ENCODE measurements at places on chromosomes 16 and 17. TPM values are rescaled to one million over a fixed set of nuclear protein-coding genes. Genes with fewer than 3 reads are reported as not detected.

BCL6B gene
- 180 TPM for total RNA-seq

GRCh38 chr17:78140169-78141051 lies 5.8 kb upstream of the C17orf99 start:
- peak; percentile 29 for DNase-seq

STH gene
- total RNA-seq, result not detected

GRCh38 chr17:71933306-71933705 lies 187.5 kb upstream of the SOX9 start:
- no peak for DNase-seq

DNA sequence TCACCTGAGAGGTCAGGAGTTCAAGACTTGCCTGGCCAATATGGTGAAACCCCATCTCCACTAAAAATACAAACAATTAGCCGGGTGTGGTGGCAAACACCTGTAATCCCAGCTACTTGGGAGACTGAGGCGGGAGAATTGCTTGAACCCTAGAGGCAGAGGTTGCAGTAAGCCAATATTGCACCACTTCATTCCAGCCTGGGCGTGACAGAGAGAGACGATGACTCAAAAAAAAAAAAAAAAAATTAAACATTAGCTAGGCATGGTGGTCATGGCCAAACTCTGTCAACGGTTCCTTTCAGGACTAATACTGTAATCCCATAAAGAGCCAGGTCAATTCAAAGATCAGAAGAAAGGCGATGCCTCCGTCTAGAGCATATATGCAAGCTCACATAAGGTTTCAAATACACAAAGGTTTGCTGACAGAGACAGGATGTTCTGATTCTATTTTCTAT lies 2.4 kb downstream of the RNF157 start:
- DNase-seq, result no peak

PALB2 gene
- 9.5 TPM for total RNA-seq

- DNase-seq, result no peak
Observed at GRCh38 chr17:8149419-8150193, 2.6 kb downstream of the PER1 start.

DNA sequence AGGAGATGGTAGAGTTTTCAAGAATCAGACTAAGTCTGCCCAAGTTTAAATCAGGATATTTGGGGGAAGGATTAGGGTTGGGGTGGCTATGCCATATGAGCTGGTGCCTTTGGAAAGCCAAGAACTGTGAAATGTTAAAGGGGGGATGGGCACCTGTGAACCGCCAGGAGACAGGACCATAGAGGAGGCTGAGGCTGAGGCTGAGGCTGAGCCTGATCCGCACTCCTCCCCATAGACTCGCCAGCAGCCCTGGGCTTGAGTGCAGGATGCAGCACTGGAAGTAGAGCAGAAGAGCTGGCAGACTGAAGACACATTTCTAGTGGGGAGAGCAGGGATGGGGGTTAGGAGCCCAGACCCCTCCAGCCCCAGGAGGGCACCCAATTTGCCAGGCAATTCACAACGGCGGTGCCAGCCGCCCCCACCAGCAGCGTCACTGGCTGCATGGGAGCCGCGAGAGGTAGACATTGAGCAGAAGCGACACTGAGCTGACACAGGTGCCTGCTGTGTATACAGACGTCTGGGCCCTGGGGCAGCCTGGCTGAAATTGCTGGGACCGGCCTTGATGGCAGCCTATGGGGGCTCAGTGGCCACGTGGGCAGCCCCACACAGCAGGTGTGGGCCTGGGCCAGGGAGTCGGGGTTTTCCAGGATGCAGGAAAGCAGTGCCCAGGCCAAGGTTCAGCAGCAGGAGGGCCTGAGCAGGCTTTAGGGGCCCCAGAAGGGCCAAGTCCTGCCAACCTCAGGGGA lies 9.2 kb downstream of the PIMREG start:
- DNase-seq, result no peak

LRRC37A gene
- total RNA-seq, result 0.78 TPM

DNA sequence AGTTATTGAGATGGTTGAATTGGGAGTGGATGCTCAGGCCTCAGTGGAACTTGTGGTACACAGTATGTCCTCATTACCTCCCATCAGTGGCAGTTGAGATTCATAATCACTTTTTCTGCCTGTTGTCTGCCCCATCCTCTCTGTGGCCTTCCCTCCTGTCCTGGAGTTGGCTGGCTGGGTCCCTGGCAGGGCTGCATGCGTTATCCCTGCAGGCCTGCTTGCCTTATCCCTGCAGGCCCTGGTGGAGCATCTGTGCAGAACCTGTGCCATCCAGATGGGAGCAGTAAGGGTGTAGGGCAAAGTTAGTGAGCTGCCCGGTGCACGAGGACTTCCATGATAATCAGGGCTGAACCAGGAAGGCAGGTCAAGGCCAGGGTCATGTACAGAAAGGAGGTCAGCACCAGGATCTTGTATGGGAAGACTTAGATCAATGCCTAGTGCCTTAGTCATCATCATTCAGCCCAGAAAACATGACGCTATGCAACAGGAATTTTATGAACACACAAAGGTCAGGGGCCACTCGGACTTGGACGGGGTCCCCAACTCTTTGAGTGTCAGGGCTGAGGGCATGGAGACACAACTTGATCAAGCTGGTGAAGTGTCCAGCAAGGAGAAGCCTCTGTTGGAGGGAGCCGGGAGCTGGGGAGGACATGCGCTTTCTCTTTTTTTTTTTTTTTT lies 47.2 kb downstream of the ABCC1 start:
- peak; percentile 88 for DNase-seq

- DNase-seq, result no peak
Observed at GRCh38 chr16:51430716-51431369, 279.8 kb upstream of the SALL1 start.

CBFB gene
- total RNA-seq, result 52.3 TPM

SRP68 gene
- 62.2 TPM for total RNA-seq

Measured in glomerular endothelial cell (primary cell).